Liver (tissue), 10 donors: ENCODE measurements at places on chromosomes 3 and 15. TPM values are rescaled to one million over a fixed set of nuclear protein-coding genes. Genes with fewer than 3 reads are reported as not detected.

DNA sequence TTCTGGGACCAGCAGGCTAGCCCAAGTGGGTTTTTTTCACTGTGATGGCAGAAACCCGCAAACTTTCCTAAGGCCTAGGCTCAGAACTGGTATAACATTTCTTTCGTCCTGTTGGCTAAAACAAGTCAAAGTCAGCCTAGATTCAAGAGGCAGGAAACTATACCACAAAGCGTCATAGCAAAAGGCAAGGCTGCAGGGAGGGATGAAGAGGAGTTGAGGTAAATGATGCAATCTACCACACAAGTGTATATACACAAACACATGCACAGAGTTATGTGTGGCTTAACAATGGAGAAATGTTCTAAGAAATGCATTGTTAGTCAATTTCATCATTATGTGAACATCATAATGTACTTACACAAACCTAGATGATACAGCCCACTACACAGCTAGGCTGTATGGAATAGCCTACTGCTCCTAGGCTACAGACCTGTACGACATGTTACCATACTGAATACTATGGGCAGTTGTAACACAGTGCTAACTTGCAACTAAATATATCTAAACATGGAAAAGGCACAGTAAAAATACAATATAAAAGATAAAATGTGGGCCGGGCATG lies 225.6 kb downstream of the TBL1XR1 start:
- H3K4me1 ChIP-seq = no peaks in the 10 kb centered on the region
- no peak for DNase-seq
- no peaks in the 10 kb centered on the region for H3K27me3 ChIP-seq

GRCh38 chr15:51368751-51369450 lies 27.4 kb downstream of the GLDN start:
- H3K4me1 ChIP-seq = no peaks in the 10 kb centered on the region
- H3K27me3 ChIP-seq = no peaks in the 10 kb centered on the region
- no peak overlapping the region for H3K4me3 ChIP-seq
- no peaks in the 10 kb centered on the region for H3K36me3 ChIP-seq
- no peak overlapping the region for H3K27ac ChIP-seq

Gene TMEM45A
- polyA plus RNA-seq = 65.8 TPM

- DNase-seq = no peak
- no peak overlapping the region for H3K4me3 ChIP-seq
- no peaks in the 10 kb centered on the region for H3K4me1 ChIP-seq
- peak overlapping the region; percentile 36 for H3K27ac ChIP-seq
- no peaks in the 10 kb centered on the region for H3K27me3 ChIP-seq
Measured at GRCh38 chr3:160801386-160802118, 45.5 kb downstream of the PPM1L start.

GRCh38 chr3:12963231-12963896 lies 109.9 kb downstream of the IQSEC1 start:
- DNase-seq = no peak
- H3K4me3 ChIP-seq = no peak overlapping the region
- no peaks in the 10 kb centered on the region for H3K36me3 ChIP-seq
- no peaks in the 10 kb centered on the region for H3K27me3 ChIP-seq

Gene GOLGA8M
- 1.3 TPM for polyA plus RNA-seq

Gene NGLY1
- polyA plus RNA-seq = 13.3 TPM

GRCh38 chr3:196237203-196237602 lies 20.9 kb downstream of the SLC51A start:
- H3K27ac ChIP-seq = no peak overlapping the region
- peaks cover 37% of the 10 kb centered on the region for H3K36me3 ChIP-seq
- H3K27me3 ChIP-seq = no peaks in the 10 kb centered on the region

Gene SLC22A14
- polyA plus RNA-seq = not detected

Gene THSD4
- polyA plus RNA-seq = 1.3 TPM

Gene SAMD7
- not detected for polyA plus RNA-seq

- H3K27me3 ChIP-seq = no peaks in the 10 kb centered on the region
- H3K36me3 ChIP-seq = no peaks in the 10 kb centered on the region
- H3K27ac ChIP-seq = no peak overlapping the region
- DNase-seq = no peak
Measured at GRCh38 chr15:97783240-97783639, 177.3 kb upstream of the ARRDC4 start.

DNA sequence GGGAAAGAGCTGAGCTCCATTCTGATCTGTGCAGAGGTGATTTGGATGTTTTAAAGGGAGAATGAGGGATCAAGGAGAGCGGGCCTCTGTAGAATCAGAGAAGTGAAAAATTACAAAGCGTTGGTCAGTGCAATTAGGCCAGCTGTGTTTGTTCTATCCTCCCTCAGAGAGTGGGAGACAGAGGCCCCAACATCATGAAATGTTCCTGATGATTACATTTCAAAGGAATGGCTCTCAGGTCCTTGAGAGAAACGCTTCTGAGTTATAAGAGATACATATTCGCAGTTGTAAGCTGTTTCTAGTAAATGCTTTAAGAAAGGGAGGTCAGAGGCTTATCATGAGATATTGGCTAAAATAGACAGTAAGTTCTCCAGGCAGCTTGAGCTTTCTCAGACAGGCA lies 15.7 kb upstream of the CAND2 start:
- H3K4me1 ChIP-seq = peaks cover 6% of the 10 kb centered on the region
- no peak for DNase-seq
- no peaks in the 10 kb centered on the region for H3K36me3 ChIP-seq
- no peaks in the 10 kb centered on the region for H3K27me3 ChIP-seq

Gene GOLGA6D
- polyA plus RNA-seq = 0.06 TPM

Gene BAHD1
- 1.8 TPM for polyA plus RNA-seq

Gene SAMMSON
- not detected for polyA plus RNA-seq

DNA sequence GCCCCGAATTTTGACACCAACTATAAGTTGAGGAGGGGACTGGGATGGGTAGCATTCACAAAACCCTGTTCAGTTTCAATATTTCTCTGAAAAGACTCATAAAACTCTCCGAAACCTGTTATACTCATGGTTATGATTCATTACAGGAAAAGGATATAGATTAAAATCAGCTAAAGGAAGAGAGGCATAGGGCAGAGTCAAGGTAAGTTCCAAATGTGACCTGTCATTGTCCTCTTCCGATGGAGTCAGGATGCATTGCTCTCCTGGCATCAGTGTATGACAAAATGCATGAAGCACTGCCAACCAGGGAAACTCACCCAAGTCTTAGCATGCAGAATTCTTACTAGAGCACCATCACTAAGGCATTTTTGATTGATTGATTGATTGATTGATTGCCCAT lies 525.0 kb upstream of the NAALADL2 start:
- no peak for DNase-seq
- H3K27ac ChIP-seq = no peak overlapping the region
- H3K36me3 ChIP-seq = no peaks in the 10 kb centered on the region
- H3K4me3 ChIP-seq = no peak overlapping the region
- no peaks in the 10 kb centered on the region for H3K27me3 ChIP-seq

DNA sequence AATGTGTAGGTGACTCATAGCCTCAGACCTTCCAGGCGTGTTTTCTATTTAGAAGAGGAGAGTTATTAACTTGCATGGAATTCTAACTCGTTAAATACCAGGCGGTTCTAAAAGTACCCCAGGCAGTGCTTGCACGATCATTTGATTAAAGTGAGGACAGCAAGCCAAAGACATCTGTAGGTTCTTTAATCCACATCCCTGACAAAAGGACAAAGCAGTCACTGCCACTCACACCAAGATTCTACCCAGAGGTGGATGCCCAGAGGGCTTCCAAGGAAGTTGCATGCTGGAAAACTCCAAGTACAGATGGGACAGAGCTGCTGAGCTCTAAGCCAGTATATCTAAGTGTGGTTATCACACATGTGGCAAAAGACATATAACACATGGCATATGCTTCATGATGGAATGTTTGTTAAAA lies 372.1 kb downstream of the ROBO2 start:
- H3K4me1 ChIP-seq = no peaks in the 10 kb centered on the region
- no peaks in the 10 kb centered on the region for H3K27me3 ChIP-seq
- H3K27ac ChIP-seq = no peak overlapping the region
- no peaks in the 10 kb centered on the region for H3K36me3 ChIP-seq
- no peak overlapping the region for H3K4me3 ChIP-seq

DNA sequence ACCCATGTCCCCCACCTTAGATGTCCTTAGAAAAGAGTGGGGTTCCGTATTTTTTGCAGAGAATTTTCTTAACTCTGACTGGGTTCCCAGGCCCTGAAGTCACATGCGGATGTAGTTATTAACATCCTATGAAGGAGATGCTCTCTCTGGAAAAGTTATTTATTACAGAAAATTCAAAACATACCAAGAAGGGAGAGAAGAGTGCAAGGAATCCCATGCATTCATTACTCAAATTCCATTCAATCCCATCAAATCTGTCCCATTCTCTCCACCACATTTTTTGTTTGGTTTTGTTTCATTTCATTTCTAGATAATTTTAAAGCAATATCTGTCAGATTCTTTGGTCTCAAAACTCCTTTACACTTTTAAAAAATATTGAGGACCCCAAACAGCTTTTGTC lies 34.3 kb upstream of the ANKRD34C start:
- H3K36me3 ChIP-seq = no peaks in the 10 kb centered on the region
- H3K27me3 ChIP-seq = peaks cover 3% of the 10 kb centered on the region
- DNase-seq = no peak
- no peaks in the 10 kb centered on the region for H3K4me1 ChIP-seq
- no peak overlapping the region for H3K27ac ChIP-seq

GRCh38 chr3:108441518-108441917 lies 68.9 kb downstream of the MYH15 start:
- no peaks in the 10 kb centered on the region for H3K36me3 ChIP-seq
- no peak overlapping the region for H3K27ac ChIP-seq
- H3K27me3 ChIP-seq = no peaks in the 10 kb centered on the region
- no peak for DNase-seq
- H3K4me1 ChIP-seq = no peaks in the 10 kb centered on the region

Gene C15orf62
- polyA plus RNA-seq = 0.75 TPM

GRCh38 chr3:152122851-152123250 lies 145.9 kb upstream of the MBNL1 start:
- H3K36me3 ChIP-seq = no peaks in the 10 kb centered on the region
- DNase-seq = no peak
- no peak overlapping the region for H3K27ac ChIP-seq
- H3K27me3 ChIP-seq = no peaks in the 10 kb centered on the region
- no peaks in the 10 kb centered on the region for H3K4me1 ChIP-seq
- no peak overlapping the region for H3K4me3 ChIP-seq

Gene CELSR3
- polyA plus RNA-seq = 0.16 TPM

- H3K36me3 ChIP-seq = no peaks in the 10 kb centered on the region
- no peaks in the 10 kb centered on the region for H3K4me1 ChIP-seq
- H3K27me3 ChIP-seq = no peaks in the 10 kb centered on the region
- H3K27ac ChIP-seq = no peak overlapping the region
Measured at GRCh38 chr3:66181764-66182163, 39.0 kb upstream of the SLC25A26 start.

DNA sequence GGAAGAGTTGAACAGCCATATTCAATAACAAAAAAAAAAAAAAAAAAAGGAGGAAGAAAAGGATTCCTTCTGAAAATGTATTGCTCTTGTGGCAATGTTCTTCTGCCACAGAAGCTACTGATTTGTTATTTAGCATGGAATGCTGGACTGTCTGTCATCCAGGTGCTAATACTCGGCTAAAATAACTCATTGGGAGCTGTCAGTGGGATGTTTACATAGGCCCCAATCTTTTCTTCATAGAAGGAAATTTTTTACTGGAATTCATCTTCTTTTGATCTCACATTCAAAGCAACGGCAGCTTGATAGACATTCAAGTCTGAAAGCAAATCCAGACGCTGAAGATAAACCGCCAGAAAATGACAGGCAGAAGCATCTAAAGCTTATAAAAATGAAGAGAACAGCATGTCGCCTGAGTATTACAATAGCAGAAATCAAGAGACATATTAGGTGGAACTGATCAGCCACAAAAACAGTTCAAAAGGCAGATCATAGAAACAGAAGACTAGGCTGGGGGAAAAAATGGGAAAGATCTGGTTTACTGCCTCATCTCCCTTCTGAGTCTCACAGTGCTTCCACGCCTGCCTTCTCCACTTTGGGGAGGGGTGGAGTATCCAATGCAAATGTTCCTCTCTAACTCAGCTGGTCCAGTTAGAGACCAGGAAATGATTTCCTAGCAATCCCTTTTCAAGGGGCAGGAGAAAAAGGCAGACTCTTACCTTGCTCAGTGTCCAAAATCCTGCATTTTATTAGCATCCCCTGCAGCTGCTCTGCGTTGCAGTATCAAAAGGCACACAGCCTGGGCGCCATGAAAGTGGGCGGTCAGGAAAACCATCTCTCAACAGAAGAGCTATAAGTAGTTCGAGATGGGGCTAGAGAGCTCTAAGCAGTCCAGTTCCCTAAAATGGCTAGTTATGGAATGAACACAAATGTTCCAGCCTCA lies 451.9 kb downstream of the FOXP1 start:
- peaks cover 61% of the 10 kb centered on the region for H3K4me1 ChIP-seq
- no peak overlapping the region for H3K4me3 ChIP-seq
- H3K36me3 ChIP-seq = no peaks in the 10 kb centered on the region
- DNase-seq = no peak

DNA sequence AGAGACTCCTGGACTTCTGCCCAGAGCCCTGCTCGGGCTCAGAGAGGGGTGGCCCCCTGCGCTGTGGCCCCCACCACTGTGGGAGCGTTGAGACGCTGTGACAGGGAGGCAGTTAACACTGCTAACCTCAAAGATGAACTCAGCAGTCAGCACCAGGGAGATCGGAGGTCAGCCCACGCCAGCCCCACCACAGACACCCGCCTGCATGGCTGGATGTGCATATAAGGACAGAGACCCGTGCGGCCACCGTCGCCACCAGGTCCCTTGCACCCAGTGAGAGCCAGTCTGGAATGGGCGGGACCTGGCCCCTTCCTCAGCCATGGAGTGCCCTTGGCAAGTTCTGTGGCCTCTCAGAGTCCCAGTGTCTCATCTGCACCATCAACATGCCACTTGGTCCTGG lies 48.5 kb upstream of the FURIN start:
- no peaks in the 10 kb centered on the region for H3K4me1 ChIP-seq
- H3K36me3 ChIP-seq = no peaks in the 10 kb centered on the region
- H3K27me3 ChIP-seq = no peaks in the 10 kb centered on the region
- no peak overlapping the region for H3K27ac ChIP-seq
- no peak overlapping the region for H3K4me3 ChIP-seq

GRCh38 chr3:110677506-110677905 lies 394.1 kb upstream of the NECTIN3 start:
- H3K36me3 ChIP-seq = no peaks in the 10 kb centered on the region
- H3K27ac ChIP-seq = no peak overlapping the region
- no peaks in the 10 kb centered on the region for H3K27me3 ChIP-seq
- no peak for DNase-seq
- H3K4me1 ChIP-seq = no peaks in the 10 kb centered on the region

GRCh38 chr3:73068419-73068818 lies 7.0 kb downstream of the EBLN2 start:
- peaks cover 2% of the 10 kb centered on the region for H3K36me3 ChIP-seq
- no peaks in the 10 kb centered on the region for H3K27me3 ChIP-seq
- no peaks in the 10 kb centered on the region for H3K4me1 ChIP-seq
- no peak overlapping the region for H3K4me3 ChIP-seq
- no peak overlapping the region for H3K27ac ChIP-seq
- DNase-seq = no peak

GRCh38 chr15:98231696-98232440 lies 271.4 kb downstream of the ARRDC4 start:
- no peak overlapping the region for H3K27ac ChIP-seq
- H3K36me3 ChIP-seq = no peaks in the 10 kb centered on the region
- H3K4me1 ChIP-seq = no peaks in the 10 kb centered on the region
- DNase-seq = no peak
- no peak overlapping the region for H3K4me3 ChIP-seq
- H3K27me3 ChIP-seq = no peaks in the 10 kb centered on the region

- no peak for DNase-seq
- peaks cover 30% of the 10 kb centered on the region for H3K4me1 ChIP-seq
- H3K27me3 ChIP-seq = peaks cover 3% of the 10 kb centered on the region
- H3K27ac ChIP-seq = no peak overlapping the region
- no peak overlapping the region for H3K4me3 ChIP-seq
Measured at GRCh38 chr15:67832031-67832551, 6.8 kb downstream of the SKOR1 start.

GRCh38 chr15:20644896-20645295 lies 103.3 kb upstream of the GOLGA6L6 start:
- no peaks in the 10 kb centered on the region for H3K36me3 ChIP-seq
- H3K27ac ChIP-seq = no peak overlapping the region
- no peaks in the 10 kb centered on the region for H3K4me1 ChIP-seq
- H3K27me3 ChIP-seq = peaks cover 16% of the 10 kb centered on the region
- DNase-seq = no peak
